Activated CD8-positive, alpha-beta T cell treated with anti-CD3 and anti-CD28 coated beads, Interleukin-2, amount 10 ng/mL, durations not matched to agents 7 days and 5 days (primary cell): ENCODE measurements at places on chromosomes 16 and 17. TPM values are rescaled to one million over a fixed set of nuclear protein-coding genes. Genes with fewer than 3 reads are reported as not detected.

The ADCY7 gene
- total RNA-seq = 214 TPM

The ECI1 gene
- total RNA-seq = 36.0 TPM

The NPIPA7 gene
- total RNA-seq = 7.9 TPM

The ATP2C2 gene
- total RNA-seq = not detected

The ZP2 gene
- total RNA-seq = not detected

The GPT2 gene
- 7.3 TPM for total RNA-seq

The KLHL10 gene
- not detected for total RNA-seq

The ODAD4 gene
- total RNA-seq = 0.97 TPM

The SLC52A1 gene
- 0.40 TPM for total RNA-seq
